ENCODE measurements at places on chromosomes 1 and 21. TPM values are rescaled to one million over a fixed set of nuclear protein-coding genes. Genes with fewer than 3 reads are reported as not detected.
A peak's percentile ranks its signal among the peaks of the same experiment; 100 is the strongest.

CCDC185 gene
- total RNA-seq, result not detected

NOS1AP gene
- total RNA-seq, result 4.3 TPM

CCDC24 gene
- 3.4 TPM for total RNA-seq

SPATA17 gene
- 0.39 TPM for total RNA-seq

KRTAP13-2 gene
- not detected for total RNA-seq

NKAIN1 gene
- total RNA-seq, result 0.14 TPM

SMIM1 gene
- total RNA-seq, result 9.4 TPM

HFM1 gene
- 1.9 TPM for total RNA-seq

DNA sequence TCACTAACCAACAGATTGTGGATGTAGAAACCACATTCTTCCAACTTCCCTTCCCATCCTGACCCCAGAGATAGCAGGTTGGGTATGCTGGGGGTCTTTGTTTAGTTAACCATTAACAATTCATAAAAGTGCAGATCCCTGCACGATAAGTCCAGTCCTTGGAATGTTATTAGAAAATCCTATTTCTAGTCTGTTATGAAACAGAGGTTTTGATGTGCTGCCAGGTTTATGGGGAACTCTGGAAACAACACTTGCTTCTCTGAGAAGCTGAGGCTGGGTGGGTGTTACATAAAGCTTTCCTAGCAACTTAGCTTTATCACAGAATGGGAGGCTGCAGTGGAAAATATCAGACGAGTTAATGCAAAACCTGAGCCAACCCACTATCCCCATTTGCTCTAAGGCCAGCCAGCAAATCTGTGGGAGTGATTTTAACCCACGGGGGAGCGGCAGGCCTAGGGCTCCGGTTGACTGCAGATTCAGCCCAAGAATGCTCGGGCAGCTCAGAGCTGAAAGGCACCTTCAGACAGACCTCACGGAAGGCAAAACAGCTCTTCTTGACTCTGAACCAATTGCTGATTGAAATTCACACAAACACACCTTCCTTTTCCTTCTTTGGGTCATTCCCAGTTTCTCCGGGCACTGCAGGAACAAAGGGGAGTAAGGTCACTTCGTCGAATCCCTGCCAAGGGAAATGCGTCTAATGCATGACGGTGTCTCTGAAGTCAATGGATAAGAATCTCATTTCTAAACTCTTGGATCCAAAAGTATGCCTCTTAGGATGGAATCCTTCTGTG is 111.7 kb upstream of the IRF2BP2 start:
- peaks cover 96% of the 10 kb centered on the region for H3K4me1 ChIP-seq
- H3K4me3 ChIP-seq, result peak overlapping the region; percentile 4
- H3K27me3 ChIP-seq, result no peaks in the 10 kb centered on the region

DNA sequence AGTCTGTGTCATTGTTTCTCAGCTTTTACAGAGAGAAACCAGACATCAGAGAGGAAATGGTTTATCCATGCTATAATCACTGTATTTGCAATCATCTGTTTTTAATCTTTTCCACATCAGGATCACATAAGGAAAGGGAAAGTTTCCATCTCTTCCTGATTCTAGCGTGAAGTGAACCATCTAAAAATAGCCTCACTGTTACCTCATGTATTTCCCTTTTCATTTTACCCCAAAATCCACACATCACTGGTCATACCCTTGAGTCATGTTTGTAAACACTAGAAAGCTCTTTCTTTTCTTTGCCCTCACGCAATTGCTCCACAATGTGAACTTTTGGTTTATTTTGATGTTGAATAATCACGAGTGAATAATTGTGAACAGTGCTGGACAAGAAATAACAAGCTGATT is 146.0 kb downstream of the PLA2G4A start:
- DNase-seq, result no peak
- H3K4me1 ChIP-seq, result no peaks in the 10 kb centered on the region
- no peak overlapping the region for H3K27ac ChIP-seq
- no peaks in the 10 kb centered on the region for H3K36me3 ChIP-seq
- no peak overlapping the region for H3K4me3 ChIP-seq
- H3K27me3 ChIP-seq, result no peaks in the 10 kb centered on the region

DNA sequence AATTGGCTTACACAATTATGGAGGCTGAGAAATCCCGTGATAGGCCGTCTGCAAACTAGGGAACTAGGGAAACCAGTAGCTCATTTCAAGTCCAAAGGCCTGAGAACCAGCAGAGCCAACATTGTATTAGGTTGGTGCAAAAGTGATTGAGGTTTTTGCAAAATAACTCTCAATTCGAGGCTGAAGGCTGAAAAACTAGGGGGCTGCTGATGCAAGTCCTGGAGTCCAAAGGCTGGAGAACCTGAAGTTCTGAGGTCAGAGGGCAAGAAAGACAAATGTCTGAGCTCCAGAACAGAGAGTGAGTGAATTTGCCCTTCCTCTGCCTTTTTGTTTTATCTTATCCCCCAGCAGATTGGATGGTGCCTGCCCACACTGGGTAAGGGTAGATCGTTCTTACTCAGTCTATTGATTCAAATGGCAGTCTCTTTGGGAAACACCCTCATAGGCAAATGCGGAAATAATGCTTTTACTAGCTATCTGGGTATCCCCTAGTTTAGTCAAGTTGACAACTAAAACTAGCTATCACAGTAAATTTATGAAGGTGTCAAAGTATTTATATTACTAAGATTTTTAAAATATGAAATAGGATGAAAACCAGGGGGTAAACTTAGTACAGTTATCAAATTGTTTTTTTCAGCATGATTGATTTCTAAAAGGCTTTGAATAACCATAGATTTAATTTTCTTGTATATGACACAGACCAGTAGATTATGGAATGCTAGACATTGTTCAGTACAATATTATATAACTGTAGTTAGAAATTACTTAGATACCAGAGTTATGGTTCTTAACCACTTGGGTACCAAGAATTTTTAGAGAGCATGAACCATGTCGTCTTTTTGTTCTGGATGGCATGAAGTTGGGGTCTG is 15.4 kb downstream of the RABGAP1L start:
- no peaks in the 10 kb centered on the region for H3K27me3 ChIP-seq
- DNase-seq, result no peak
- H3K27ac ChIP-seq, result no peak overlapping the region
- no peak overlapping the region for H3K4me3 ChIP-seq
- H3K4me1 ChIP-seq, result no peaks in the 10 kb centered on the region

- no peaks in the 10 kb centered on the region for H3K27me3 ChIP-seq
- no peak overlapping the region for H3K4me3 ChIP-seq
- no peak overlapping the region for H3K27ac ChIP-seq
- no peaks in the 10 kb centered on the region for H3K36me3 ChIP-seq
Measured at GRCh38 chr1:22471078-22471477, 19.4 kb downstream of the ZBTB40 start.

DNA sequence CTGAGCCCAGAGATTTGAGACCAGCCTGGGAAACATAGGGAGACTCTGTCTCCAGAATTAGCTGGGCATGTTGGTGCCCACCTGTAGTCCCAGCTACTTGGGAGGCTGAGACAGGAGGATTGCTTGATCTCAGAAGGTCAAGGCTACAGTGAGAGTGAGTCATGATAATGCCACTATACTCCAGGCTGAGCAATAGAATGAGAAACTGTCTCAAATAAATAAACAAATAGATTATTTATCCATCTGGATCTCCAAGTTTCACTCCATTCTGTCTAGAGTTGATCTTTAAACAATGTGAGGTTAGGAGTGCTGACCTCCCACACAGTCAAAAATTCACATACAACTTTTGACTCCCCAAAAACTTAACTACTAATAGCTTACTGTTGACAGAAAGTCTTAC is 106.8 kb upstream of the PALMD start:
- no peaks in the 10 kb centered on the region for H3K27me3 ChIP-seq
- H3K36me3 ChIP-seq, result no peaks in the 10 kb centered on the region
- H3K4me3 ChIP-seq, result no peak overlapping the region
- DNase-seq, result no peak
- peaks cover 9% of the 10 kb centered on the region for H3K4me1 ChIP-seq

GRCh38 chr1:201469645-201470074 is 672 bp upstream of the PHLDA3 start:
- DNase-seq, result no peak
- peak overlapping the region; percentile 93 for H3K4me3 ChIP-seq
- peak overlapping the region; percentile 94 for H3K27ac ChIP-seq
- no peaks in the 10 kb centered on the region for H3K4me1 ChIP-seq
- H3K36me3 ChIP-seq, result peaks cover 14% of the 10 kb centered on the region

DNA sequence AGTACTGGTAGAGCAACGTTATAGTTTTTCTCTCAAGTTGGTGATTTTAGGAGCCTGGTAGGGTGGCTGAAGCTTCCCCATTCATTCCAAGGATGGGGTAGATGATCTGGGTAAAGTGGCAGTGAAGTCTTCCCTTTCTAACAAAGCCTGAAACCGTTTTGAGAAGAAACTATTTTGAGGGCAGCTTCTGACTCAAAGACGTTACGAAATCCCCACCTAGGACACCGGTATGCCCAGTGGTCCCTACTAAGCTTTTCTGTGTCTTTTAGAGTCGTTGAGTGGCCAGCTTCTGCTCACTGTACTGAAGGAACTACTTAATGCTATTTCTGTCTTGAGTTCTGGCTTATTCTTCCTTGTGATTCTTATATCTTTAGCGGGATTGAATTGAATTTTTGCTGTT is 1.4 kb downstream of the WDTC1 start:
- peak overlapping the region; percentile 96 for H3K4me3 ChIP-seq
- DNase-seq, result no peak
- H3K27ac ChIP-seq, result peak overlapping the region; percentile 60
- H3K36me3 ChIP-seq, result no peaks in the 10 kb centered on the region

GRCh38 chr1:51535006-51535592 is 16.0 kb upstream of the EPS15 start:
- H3K36me3 ChIP-seq, result no peaks in the 10 kb centered on the region
- no peak overlapping the region for H3K4me3 ChIP-seq
- peak; percentile 42 for DNase-seq
- H3K27me3 ChIP-seq, result no peaks in the 10 kb centered on the region
- peaks cover 10% of the 10 kb centered on the region for H3K4me1 ChIP-seq

DNA sequence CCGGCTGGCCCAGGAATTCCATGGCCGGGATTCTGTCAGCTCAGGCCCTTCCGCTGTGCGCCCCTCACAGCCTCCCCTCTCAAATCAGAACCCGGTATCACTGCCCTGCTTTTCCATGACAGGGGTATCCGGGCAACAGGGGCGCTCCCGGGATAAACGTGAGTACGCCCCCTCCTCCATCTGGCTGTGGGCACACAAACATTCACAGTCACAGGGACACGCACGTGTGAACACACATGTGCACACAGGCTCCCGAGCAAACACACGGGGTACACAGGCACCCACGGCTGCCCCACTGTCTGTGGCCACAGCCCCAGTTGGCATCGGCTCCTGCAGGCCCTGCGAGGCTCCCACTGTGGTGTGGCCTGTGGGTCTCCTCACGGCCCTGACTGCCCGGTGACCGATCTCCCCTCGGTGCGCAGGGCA is 16.7 kb downstream of the COL6A1 start:
- H3K27ac ChIP-seq, result no peak overlapping the region
- no peaks in the 10 kb centered on the region for H3K27me3 ChIP-seq
- peak; percentile 58 for DNase-seq
- peaks cover 79% of the 10 kb centered on the region for H3K36me3 ChIP-seq
- no peak overlapping the region for H3K4me3 ChIP-seq

- H3K36me3 ChIP-seq, result no peaks in the 10 kb centered on the region
- no peak overlapping the region for H3K4me3 ChIP-seq
- no peak overlapping the region for H3K27ac ChIP-seq
- no peaks in the 10 kb centered on the region for H3K27me3 ChIP-seq
Measured at GRCh38 chr21:31413698-31414097, 69.6 kb upstream of the TIAM1 start.

DNA sequence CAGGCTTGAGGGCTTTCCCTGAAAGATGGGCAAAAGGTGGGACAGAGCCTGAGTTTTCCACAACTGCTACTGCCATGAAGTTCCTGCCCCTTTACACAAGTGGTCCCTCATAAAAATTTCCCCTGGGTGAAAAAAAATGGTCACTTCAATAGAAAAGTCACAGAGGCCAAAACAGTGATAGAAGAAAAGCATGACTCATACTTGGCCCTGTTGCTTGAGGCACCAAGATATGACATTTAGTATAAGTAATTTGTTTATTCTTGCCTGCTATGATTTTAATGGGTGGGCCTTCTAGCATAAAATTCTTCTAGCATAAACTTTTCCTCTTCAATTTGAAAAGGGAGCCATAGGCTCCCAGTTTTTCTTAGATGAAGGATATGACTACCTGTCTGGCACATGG is 280.2 kb downstream of the DPYD start:
- no peaks in the 10 kb centered on the region for H3K27me3 ChIP-seq
- no peak overlapping the region for H3K4me3 ChIP-seq
- H3K4me1 ChIP-seq, result no peaks in the 10 kb centered on the region
- H3K27ac ChIP-seq, result no peak overlapping the region
- H3K36me3 ChIP-seq, result no peaks in the 10 kb centered on the region

GRCh38 chr1:9835758-9836631 is 12.2 kb upstream of the CLSTN1 start:
- peak; percentile 49 for DNase-seq
- H3K27me3 ChIP-seq, result no peaks in the 10 kb centered on the region
- H3K4me1 ChIP-seq, result peaks cover 6% of the 10 kb centered on the region
